ENCODE measurements at places on chromosomes 3 and 15.

DNA sequence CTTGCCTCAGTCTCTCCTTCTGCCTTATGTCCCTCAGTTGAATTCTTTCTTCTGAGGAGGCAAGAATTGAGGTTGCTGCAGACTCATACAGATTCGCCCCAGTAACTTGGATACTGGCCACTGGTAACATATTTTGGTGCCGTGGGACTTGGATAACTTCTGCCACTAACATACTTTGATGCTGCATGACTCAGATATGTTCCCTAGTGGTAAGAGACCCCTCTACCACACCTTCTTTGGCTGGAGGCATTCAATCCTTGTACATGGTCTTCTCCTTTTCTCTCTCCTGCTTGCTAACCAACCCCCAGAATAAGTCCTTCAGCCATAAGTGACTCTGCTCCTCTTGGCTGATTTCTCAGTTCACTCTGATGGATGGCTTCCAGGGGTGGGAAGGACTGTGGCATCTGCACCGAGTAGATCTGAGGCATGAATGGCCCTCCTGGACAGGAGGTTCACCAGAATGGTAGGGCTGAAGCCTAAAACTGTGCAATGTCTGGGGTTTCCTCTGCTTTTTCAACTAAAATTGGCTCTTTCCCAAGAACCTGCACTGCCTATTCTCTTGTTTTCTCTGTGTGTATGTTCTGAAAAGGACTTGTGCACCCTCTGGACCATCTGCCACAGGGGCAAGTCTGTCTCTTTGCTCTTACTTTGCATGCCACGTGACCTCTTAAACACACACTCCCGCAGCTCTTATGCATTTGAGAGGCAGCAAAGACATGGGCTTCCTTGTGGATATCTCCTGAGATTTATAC, 55.5 kb upstream of the FSTL1 start:
- DNase-seq = no peak

DNA sequence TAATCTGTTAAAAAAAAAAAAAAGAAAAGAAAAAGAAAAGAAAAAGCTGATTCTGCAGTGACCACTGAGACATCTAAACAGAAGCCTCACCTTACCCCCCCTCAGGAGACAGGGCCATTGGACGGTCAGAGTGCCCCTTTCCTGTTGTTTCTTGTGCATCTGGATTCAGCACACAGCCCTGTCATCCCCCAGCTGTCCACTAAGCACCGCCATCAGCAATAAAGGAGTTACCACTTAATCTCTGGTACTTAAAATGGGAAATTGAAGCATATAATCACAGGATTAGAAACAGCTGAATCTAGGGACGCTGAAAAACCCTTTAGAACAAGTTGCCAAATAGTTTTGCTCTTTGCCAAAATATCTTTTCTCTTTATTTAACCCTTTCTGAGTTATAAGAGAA, 62.5 kb downstream of the TRIM69 start:
- DNase-seq = no peak

DNA sequence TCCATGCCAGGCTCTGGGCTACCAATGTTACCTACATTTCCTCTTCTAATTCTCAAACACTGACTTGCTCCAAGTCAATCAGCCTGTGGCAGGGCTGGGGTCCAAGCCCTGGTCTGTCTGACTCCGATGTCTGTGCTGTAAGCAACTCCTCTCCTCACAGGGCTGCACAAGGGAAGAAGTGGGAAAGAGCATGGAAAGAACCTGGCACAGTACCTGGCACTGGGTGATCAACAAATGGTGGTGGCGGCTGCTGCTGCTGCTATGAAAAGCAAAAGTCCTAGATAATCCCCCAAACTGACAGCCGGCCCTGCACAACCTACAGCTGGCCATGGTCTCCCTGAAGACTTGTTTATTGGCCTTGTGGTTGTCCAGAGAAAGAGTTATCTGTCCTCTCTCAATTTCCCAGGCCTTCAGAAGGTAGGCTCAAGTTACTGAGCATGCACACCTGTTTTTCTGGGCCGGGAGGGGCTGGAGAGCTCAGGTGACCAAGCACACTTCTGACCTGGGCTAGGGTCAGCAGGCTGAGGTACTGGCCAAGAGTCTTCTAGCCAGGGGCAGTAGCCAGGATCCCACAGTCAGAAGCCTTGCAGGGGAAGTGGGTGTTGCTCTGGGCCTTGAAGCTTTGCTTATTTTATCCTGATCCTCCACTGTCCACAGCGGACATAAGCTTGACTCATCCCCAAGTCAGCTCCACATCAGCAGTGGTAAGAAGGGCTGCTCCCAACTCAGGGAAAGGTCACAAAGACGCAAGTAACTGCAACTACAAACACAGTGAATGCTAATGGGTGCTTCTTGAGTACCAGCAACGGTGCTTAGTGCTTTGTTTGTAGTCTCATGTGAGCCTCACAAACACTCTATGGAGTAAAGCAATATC, 35.3 kb upstream of the KY start:
- DNase-seq = peak; percentile 63

GRCh38 chr15:97410897-97411575, 549.5 kb upstream of the ARRDC4 start:
- no peak for DNase-seq

DNA sequence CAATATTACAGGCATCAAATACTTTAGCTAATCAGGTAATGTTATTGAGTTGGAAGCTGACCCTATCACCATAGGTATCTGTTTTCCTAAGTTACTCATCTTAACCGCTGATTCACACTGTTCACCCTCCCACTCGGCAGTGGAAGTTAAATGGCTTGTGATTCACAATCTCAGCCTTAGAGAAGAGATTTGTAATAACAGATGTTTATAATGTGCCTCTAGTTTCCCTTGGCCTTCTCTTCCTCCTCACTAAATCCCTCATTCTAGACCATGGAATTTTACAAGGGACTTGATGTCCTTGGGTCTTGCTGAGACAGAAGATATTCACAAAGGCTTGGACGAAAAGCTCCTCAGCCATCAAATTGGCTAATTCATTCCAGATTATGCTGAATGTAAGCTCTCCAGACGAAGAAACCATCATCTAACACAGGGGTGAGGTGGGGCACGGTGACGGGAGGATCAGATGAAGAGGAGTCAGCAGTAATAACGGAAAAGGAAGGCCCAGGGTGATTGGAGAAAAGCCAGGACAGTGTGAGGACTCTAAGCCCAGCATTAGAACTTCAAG, 931.7 kb downstream of the MCTP2 start:
- peak; percentile 41 for DNase-seq
